ENCODE measurements at places on chromosomes 5 and 9. TPM values are rescaled to one million over a fixed set of nuclear protein-coding genes. Genes with fewer than 3 reads are reported as not detected.

The ANKRD31 gene
- total RNA-seq, result 0.05 TPM

The NAIP gene
- 0.27 TPM for total RNA-seq

The CNTNAP3 gene
- total RNA-seq, result 11.2 TPM

The PCDHGB4 gene
- total RNA-seq, result 0.93 TPM

The FREM1 gene
- total RNA-seq, result not detected
